Stimulated activated CD4-positive, alpha-beta T cell treated with anti-CD3 and anti-CD28 coated beads, TNF-alpha, amount 100 ng/mL, for 24 hours (primary cell): ENCODE measurements at places on chromosomes 3 and 15.

DNA sequence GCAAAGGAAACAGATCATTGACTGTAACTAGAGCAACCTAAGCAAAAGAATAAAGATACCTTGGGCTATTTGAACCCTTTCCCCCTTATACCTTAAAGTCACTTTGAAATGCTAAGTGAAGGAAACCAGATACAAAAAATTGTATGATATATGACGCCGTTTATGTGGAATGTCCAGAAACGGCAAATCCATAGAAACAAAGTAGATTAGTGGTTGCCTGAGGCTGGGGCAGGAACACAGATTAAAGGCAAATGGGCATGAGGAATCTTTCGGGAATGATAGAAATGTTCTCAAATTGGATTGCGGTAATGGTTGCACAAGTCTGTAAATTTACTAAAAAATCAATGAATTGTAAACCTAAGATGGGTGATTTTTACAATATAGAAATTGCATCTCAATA is 160.1 kb upstream of the CCDC54 start:
- DNase-seq: no peak

GRCh38 chr15:51837792-51838251 is 8.4 kb downstream of the TMOD3 start:
- no peak for DNase-seq

DNA sequence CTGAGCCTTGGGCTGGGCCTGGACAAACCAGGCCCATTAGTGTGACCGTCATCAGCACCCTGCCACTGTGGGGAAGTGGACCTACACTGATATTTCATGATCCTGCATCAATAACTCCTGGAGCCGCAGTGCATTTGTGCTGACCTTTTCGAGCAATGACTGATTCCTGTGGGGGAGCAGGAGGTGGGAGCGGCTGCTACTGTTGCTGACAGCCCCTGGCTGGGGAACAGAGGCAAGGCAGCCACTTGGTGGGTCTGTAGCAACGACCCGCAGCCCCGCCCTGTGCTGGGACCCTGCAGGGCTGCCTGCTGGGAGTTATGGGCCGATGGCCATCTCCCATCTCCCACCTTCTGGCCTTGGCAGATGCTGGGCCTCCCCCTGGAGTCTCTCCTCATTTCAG is 42.1 kb downstream of the CCDC33 start:
- DNase-seq: no peak

- no peak for DNase-seq
Measured at GRCh38 chr3:38555149-38555840, 59.2 kb downstream of the EXOG start.

DNA sequence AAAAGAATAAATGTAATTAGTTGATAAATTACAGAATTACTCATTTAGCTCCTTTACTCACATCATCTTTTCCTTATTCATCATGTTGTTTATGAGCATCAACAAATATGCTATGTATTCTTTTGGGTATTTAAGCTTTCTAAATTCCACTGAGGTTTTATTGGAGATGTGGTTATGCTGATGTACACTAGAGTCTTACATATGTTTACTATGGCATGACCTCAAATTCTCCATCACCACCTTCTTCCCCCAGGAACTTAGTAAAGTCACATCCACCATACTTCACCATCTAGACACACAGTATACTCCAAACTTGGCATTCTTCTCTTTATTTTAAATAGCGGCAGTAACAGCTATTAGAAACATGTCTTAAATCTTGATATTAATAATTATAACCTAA is 74.1 kb upstream of the MELTF start:
- DNase-seq: no peak

GRCh38 chr3:186220911-186221645 is 112.2 kb upstream of the ETV5 start:
- DNase-seq: no peak

DNA sequence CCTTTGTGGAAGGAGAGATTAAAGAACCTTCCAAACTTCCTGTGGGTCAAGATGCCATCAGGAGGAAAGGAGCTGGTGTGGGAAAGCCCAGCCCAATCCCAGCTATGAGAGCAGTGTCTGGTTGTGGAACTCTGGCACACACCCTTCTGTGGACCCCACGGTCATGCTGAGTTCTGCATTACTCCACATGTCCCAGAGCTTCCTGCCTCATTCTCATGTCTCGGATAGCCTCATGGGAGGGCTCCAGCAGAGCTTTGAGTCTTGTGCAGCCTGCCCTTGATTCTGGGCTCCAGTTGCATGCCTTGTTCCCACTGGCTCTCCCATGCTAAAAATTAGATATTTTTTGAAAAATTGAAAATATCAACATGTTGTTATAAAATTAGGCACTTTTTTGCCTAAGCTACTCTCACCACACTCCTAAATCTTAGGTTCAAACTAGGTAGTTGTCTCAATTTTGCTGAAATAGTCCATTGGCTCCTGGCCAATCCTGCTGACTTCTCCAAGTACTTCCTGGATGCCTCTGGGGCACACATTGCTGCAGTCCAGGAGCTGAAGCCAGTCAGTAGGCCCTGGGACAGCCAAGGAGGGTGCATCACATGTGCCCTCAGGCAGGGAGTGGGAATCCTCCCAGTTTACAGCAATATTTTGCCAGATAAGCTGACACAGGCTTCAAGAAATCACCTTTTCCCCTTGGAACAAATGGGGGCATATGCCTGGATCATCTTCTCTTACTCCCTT is 144.3 kb downstream of the EEFSEC start:
- DNase-seq: no peak

GRCh38 chr3:54760201-54760600 is 167.7 kb downstream of the LRTM1 start:
- DNase-seq: no peak

GRCh38 chr15:78626381-78626995 is 5.7 kb upstream of the CHRNA3 start:
- no peak for DNase-seq

- no peak for DNase-seq
Measured at GRCh38 chr3:53318522-53318921, 28.8 kb downstream of the DCP1A start.

GRCh38 chr3:25593001-25593400 is 71.7 kb downstream of the TOP2B start:
- no peak for DNase-seq

GRCh38 chr3:23036728-23037127 is 166.4 kb upstream of the UBE2E2 start:
- DNase-seq: no peak

DNA sequence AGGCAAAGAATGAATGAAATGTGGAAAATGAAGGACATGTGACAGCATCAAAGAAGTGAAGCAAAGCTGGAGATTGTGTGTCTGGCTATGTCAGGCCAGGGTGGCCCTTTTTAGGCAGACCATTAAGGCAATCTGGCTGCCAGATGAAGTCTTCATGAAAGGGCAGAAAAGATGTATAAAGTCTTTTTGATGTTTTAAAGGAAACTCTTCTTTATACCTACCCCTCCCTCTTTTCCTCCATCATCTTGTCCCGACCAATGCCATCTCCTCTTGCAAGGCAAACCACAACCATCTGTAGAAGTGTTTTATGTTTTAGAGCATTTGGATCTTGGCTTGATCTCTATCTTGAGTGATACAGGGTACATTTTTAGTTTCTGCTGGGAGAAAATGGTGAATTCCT is 259.2 kb downstream of the LSAMP start:
- DNase-seq: no peak

- DNase-seq: no peak
Measured at GRCh38 chr3:46429671-46430070, 22.6 kb downstream of the CCRL2 start.

DNA sequence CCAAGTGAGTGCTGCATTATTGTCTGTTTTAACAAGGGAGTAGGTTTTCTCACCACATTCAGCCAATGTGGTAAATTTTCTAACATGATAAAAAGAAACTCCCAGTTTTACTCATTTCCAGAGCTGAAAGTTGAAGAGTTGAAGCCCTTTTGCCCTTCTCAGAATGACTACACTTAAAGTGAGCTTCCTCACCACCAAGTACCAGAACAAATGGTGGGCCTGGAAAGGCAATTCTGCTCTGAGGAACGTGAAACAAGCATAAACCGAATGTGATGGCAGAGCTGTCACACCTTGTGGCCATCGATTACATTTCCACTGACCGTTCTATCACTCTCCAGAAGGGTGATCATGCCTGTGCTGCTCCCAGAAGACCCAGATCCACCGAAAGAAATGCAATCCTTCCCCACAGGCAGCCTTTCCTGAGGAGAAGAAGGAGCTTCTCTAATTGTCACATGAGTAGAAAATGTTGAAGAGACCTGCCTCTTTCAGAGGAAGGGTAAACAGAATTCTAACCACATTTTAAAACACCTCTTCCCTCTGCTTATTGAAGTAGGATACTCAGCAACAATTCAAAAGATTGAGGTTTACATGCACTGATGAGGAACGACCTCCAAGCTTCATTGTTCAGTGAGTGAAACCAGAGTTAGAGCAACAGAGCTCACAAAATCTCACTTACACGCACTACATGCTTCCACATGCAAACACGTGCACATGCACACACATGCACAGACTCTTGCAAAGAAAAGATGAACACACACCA is 21.4 kb upstream of the CCR9 start:
- DNase-seq: no peak

DNA sequence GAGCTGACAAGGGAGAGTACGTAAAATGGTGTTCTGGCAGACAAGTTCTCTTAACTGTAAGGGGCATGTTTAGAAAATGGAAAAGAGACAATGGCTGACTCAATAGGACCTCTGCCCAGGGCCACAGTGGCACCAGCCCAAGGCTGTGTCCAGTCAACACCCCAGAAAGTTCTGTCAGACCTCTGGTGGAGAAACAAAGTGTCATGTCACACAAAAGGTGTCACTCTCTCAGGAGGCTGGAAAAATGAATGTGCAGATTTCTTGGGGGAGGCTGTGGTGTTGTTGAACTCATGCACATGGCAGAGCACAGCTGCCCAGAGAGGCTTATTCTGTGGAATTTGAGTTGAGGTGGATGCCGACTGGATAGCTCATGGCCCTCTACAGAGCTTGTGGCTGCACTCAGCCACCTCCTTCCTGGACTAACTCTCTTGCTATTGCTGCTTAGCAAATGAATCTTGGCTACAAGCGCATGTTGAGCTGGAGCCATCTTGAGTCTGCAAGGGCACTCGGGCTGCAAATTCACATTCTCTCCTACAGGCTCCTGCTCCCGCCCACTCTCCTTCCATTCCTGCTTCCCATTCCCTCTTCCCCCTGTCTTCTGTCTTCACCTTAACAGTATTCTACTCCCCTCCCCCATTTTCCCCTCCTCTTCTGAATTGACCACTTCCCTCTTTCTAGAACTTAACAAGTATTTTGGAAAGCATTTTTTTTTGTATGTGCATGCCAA is 55.8 kb upstream of the SLC7A14 start:
- DNase-seq: no peak

GRCh38 chr3:168870892-168871291 is 775.2 kb upstream of the GOLIM4 start:
- no peak for DNase-seq

- no peak for DNase-seq
Measured at GRCh38 chr3:38609386-38610111, 39.9 kb downstream of the SCN5A start.

- no peak for DNase-seq
Measured at GRCh38 chr3:64131725-64132469, 93.4 kb downstream of the PRICKLE2 start.

- no peak for DNase-seq
Measured at GRCh38 chr15:23532024-23532423, 33.5 kb upstream of the MKRN3 start.

- no peak for DNase-seq
Measured at GRCh38 chr15:68441045-68441743, 9.2 kb upstream of the ITGA11 start.

DNA sequence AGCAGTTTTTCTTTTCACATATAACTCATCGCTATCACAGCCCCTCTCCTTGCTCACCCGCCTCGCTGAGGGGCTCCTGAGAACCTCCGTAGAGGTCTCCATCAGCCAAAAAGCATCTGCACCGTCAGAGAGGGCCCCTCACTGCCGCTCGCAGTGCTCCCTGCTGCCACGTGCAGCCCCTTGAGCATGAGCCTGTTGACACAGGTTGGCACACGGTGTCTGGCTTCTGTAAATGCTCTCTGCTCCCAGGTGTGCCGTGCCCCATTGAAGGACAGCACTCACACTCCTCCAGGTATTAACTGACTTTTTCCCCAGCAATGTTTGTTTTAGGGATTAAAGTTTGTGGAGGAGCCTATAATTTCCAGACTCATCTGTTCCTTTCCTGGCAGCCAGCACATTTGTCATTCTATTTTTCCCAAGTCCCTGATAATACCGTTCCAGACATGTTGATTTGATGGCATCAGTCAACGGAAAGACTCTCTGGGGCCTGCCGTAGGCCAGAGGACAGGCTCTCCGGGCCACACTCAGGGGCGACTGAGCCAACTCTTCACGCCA is 2.1 kb upstream of the FURIN start:
- no peak for DNase-seq

GRCh38 chr3:196280689-196281440 is 6.7 kb downstream of the PCYT1A start:
- no peak for DNase-seq

- no peak for DNase-seq
Measured at GRCh38 chr15:42994546-42994945, 74.0 kb upstream of the TTBK2 start.

- no peak for DNase-seq
Measured at GRCh38 chr15:88509321-88509720, 37.2 kb downstream of the DET1 start.
